ENCODE measurements at places on chromosomes 2 and 18.

DNA sequence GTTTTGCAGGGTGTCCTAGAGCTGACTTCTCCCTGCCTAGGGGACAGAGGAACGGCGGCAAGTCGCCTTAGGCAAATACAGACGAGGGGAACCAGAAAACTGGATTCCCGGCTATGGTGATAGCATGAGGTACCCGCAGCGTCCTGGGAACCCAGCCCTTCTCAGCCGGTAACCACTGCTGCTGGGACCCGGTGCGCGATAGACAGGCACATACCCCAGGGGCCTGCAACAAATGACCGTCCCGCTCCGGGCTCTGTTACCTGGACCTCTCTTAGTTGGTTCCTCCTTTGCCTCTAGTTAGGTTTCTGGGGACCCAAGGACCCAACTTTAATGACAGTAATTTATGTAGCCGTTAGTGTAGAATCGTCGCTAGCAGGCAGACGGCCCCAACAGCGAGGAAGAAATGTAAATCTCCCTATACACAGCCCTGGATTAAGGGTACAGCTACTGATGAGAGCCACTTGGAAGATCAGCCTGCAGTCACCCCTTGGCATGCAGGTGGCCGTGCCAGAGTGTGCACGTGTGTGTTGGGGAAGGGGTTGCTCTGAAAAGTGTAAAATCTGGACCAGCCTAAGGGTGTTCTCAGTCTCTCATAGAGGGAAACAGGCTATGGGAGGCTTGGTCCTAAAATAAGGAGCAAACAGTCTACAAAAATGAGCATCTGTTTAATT lies 819 bp upstream of the SERPINE2 start:
- no peak for DNase-seq

- no peak for DNase-seq
Observed at GRCh38 chr18:62518460-62519375, 4.1 kb upstream of the ZCCHC2 start.

DNA sequence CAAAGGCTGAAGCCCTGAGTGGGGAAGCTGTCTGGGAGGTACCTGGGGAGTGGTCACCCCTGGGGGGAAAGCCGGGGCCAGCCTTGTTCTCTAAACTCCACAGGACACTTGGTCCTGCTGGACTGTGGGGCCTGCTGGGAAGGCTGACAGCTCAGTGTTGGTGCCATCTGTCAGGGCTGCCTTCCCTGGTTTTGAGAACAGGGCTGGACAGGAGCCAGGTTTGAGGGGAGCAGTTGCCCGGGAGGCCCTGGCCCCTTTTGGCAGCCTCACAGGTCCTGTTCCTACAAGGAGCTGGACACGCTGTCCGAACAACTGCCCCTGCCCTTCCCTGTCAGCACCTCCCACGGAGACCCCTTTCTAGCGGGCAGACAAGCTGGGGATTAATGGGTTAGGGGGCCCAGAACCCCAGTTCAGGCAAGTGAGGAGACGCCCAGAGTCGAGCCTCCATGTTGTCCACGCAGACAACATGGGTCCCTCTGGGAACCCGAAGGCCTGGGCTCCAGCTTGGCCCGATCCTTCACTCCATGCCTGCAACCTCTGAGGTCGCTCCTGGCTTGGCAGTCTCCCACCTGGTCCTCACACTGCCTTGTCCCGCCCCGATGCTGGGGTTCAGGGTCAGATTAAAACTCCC lies 40.8 kb downstream of the ATOH8 start:
- DNase-seq, result peak; percentile 72

- DNase-seq, result no peak
Observed at GRCh38 chr2:73536133-73536840, 105.9 kb downstream of the NAT8 start.

DNA sequence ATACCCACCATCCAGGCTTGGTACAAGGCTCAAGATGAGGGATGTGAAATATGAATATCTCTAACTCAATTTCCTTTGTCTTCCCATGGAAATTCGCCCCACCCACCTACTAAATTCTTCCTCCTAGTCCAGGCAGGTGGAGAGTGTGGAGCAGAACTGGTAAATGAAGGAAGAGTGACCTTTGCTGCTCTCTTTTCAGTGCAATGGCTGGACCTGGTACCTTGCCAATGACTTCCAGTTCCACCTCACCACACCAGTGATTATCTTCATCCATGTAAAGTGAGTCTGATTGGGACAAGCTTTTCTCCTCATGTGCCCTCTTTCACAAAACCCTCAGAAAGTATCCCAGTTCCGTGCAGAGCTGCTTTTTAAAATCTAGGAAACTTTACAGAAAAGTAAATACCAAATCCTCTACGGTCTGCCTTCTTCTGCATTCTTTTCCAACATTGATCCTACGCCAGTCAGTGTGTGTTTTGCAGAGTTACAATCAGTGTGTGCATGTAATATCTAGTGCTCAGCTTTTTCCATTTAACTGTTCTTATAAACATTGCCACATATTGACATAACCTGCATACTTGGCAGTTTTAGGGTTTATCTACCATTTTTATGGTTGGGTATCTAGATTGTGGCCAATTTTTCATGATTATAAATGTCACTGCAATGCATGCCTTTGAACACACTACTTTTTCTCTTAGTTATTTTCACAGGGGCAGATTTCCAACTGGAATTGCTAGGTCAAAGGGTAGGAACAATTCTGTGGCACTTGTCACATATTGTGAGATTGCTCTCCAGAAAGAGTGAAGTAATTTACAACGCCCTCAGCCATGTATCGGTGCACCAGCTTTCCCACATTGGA lies 86.5 kb upstream of the SEC11C start:
- peak; percentile 25 for DNase-seq

DNA sequence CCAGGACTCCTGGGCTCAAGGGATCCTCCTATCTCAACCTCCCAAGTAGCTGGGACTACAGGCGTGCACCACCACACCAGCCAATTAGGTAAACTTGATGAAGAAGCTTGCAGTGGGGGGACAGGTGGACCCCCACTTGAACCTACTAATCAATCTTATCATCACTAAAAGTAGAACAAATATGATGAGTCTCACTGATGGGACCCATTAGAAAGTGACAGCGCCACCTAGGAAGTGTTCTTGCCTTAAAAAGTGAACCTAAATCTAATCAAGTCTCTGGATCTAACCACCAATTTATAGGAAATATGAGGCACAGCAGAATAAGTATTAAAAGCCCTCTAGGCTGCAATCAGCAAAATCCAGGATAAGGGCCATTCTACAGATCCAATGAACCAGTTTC lies 79.2 kb downstream of the BIN1 start:
- no peak for DNase-seq

DNA sequence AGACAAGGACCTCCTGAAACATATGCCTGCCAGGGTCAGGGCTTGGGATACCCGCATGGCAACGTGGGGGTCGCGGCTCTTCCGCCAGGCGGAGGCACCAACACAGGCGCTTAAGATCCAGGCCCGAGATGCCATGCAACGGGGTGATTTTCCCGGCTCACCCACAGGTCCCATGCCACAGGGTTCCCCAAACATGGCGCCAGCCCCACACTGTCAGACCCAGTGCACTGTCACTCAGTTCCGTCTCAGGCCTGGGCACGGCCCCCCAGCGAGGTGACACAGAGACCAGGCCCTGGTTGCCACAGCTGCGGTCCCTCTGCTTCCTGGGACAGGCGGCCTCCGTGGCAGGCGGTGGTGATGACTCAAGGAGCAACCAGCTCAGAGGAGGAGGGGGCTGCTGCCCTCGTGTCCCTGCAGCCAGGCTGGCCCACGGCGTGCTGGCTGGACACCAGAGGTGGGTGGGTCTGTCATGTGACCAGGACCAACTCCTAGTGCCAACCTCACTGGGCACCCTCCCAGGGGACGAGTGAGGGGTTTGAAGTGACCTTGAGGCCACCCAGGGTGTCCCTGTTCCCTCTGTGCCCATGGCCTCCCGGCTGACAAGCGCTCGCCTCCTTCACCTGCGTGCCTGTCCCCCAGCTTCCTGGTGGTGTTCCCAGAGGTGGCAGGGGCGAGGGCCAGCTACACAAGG lies 4.9 kb downstream of the PDCD1 start:
- DNase-seq, result no peak

- no peak for DNase-seq
Observed at GRCh38 chr2:234378440-234378839, 118.4 kb downstream of the ARL4C start.

GRCh38 chr18:39685303-39685902 lies 2119.8 kb upstream of the CELF4 start:
- no peak for DNase-seq

GRCh38 chr2:105402809-105403208 lies 4.0 kb upstream of the FHL2 start:
- DNase-seq, result no peak

GRCh38 chr2:47486841-47487497 lies 84.0 kb downstream of the MSH2 start:
- no peak for DNase-seq

DNA sequence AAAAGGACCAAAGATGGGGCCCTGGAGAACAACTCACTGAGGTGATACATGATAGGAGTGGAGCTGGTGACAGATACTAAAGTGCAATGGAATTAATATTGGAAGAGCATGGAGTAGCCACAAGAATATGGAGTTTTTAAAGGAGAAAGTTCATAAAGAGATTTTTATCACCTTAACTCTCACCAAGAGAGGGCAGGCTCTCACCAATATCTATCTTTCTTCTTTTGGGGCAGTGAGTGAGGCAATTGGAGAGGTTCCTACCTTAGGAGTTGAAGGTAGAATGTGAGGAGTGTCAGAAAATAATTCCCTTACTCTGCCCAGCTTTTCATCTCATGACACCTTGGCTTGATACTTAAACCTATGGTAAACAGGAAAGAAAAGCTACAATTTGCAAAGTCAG lies 233.7 kb upstream of the CWC22 start:
- DNase-seq, result no peak

GRCh38 chr2:134558208-134558830 lies 160.5 kb downstream of the TMEM163 start:
- no peak for DNase-seq
